SHP77 (cell line): ENCODE measurements at places on chromosomes 6 and 20.

DNA sequence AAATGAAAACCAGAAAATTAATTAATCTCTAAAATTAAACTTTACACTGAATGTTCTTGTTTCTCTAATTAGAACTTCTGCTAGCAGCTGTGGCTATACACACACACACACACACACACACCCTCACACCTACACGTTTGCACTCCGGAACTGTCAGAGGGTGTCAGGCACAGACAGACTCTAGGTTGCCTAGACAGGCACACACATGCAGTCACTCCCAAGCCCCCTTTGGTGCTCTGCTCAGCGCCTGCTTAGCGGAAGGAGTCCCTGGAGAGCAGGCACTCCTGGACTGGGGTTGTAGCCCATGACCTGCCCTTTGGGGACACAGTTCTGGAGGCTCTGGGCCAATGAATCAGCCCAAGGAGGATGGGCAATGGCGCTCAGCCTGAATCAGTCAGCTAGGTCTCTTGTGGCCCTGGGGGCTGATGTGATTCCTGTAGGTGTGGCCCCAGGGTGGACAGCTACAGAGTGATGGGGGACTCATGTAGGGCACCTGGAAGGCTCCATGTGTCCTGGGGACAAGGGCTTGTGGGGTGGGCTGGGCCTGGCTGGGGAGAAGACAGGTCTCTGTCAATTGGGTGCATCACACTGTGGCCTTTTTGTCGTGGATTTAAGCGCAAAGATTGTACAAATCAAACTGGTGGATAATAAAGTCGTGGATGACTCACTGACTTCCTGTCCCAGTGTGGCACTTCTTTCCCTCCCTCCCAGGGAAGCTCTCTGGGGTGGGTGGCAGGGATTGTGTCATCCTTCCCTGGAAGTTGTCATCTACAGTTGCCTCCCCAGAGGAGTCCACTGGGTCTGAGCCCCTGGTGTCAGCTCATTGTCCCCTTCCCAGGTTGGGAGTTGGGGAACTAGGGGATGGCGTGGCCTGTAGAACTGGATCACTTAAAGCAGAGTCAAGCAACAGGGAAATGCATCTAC is 8.8 kb downstream of the TMEM151B start:
- no peak for DNase-seq

DNA sequence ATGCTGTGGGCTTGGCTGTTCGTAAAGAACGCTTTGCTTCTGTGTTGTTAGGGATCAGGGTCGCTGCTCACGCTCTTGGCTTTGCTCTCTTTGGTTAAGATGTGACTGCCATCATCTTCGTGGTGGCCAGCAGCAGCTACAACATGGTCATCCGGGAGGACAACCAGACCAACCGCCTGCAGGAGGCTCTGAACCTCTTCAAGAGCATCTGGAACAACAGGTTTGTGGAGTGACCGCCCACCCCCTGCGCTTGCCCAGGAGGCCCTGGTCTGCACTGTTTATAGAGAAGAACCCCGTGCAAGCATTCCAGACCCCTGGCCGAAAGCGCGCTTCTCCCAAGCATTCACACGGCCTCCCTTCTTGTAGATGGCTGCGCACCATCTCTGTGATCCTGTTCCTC is 57.1 kb downstream of the GNAS start:
- DNase-seq: no peak

DNA sequence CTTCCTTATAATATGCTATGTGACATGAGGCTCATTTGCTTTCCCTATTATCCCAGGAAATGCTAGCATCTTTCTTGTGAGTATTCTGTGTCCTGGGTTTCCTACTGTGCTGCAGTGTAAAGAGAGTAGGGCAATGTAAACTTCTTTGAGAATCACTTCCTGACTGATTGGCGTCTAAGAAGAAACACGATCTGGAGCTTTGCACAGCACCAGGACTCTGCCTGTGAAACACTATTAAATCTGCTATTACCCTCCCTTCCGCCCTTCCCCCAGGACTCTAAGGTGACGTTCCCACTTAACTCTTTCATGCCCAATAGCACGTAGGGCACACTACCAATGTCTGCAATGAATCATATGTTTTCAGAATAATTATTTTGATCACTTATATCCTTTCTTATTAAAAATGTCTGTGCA is 607.3 kb upstream of the CITED2 start:
- DNase-seq: peak; percentile 26

- DNase-seq: no peak
Measured at GRCh38 chr6:32833664-32834063, 4.9 kb downstream of the TAP2 start.

GRCh38 chr6:39446909-39447308 is 124.4 kb upstream of the KCNK16 start:
- no peak for DNase-seq

DNA sequence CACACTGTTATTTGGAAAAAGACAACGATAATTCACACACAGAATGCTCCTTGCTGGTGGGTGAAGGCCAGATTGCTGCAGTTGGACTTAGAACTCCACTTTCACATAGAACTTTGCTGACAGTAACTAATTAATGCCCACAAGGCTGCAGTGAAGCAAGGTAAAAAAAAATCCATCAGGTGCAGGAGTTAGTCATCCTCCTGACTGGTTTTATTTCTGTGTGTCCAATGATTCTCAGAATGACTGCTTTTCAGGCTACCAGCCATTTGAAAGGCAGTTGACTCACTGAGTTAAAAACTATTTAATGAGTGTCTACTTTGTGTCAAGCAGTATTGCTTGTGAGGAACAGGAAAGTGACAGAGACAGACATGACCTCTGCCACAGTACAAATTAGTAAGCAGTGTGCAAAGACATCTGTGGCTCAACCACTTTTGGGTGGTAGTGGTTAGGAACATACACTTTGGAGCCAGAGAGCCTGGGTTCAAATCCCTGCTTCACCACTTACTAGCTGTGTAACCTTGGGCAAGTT is 41.9 kb downstream of the ELOVL5 start:
- no peak for DNase-seq

GRCh38 chr6:21628160-21628559 is 34.6 kb downstream of the SOX4 start:
- no peak for DNase-seq

GRCh38 chr6:143632894-143633293 is 44.9 kb upstream of the PHACTR2 start:
- no peak for DNase-seq

DNA sequence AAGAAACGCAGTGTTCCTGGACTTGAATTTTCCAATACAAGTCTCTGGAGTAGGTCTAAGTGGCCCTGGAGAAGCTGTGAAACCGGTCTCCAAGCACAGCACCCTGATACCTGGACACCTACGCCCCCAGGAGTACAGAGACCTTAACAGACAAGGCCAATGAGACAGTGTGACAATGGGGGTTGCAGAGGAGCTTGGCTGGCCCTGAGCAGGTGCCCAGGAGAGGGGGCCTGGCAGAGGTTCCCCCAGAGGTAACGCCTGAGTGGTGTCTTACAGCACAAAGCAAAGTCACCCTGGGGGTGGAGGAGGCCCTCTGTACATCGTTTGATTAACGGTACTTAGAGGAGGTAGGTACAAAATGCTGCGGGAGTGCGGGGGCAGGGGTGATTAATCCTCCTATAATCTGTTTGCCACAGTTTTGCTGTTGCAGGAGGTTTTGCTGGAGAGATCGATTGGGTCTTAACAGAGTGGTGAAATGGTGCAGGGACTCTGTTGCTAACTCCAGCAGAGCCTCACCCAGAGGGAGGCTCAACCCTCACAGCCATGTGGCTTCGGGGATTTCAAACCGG is 37.3 kb upstream of the APCDD1L start:
- no peak for DNase-seq

DNA sequence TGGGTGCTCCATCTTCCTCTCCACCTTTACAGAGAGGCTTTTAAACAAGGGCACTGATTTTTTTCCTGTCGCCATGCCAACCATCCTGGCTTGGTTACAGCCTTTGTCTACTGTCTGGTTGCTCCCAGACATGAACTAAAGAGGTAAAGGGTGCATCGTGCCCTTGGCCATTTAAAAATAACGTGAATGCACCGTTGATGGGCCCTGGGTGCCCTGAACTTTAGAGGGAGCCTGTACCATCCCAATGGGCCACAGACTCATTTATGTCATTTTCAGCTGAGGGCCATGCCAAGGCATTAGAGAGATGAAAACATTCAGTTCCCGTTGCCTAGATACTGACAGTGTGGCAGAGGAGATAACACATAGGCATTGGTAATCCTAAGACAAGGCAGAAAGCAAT is 23.3 kb downstream of the TMC2 start:
- DNase-seq: no peak

- no peak for DNase-seq
Measured at GRCh38 chr6:125733516-125734300, 15.7 kb upstream of the HEY2 start.

DNA sequence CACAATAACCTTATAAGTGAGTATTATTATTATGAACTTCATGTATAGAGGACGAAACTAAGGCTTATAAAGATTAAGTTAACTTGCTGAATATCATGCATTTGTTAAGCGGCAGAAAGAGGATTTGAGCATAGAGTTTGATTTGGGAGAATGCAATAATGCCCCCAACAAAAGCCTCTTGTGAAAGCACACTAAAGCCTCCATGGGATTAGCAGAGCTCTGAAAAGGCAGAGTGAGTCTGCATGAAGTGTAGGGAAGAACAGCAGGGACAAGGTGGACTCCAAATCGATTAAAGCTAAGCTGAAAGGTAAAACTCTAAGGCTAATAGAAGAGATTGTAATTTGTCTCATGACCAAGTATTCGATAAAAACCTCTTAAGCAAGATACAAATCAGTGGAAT is 100.3 kb downstream of the SH3BGRL2 start:
- DNase-seq: no peak

- no peak for DNase-seq
Measured at GRCh38 chr6:157860505-157860991, 37.5 kb downstream of the SNX9 start.

- DNase-seq: no peak
Measured at GRCh38 chr6:47890326-47890875, 108.6 kb downstream of the OPN5 start.

DNA sequence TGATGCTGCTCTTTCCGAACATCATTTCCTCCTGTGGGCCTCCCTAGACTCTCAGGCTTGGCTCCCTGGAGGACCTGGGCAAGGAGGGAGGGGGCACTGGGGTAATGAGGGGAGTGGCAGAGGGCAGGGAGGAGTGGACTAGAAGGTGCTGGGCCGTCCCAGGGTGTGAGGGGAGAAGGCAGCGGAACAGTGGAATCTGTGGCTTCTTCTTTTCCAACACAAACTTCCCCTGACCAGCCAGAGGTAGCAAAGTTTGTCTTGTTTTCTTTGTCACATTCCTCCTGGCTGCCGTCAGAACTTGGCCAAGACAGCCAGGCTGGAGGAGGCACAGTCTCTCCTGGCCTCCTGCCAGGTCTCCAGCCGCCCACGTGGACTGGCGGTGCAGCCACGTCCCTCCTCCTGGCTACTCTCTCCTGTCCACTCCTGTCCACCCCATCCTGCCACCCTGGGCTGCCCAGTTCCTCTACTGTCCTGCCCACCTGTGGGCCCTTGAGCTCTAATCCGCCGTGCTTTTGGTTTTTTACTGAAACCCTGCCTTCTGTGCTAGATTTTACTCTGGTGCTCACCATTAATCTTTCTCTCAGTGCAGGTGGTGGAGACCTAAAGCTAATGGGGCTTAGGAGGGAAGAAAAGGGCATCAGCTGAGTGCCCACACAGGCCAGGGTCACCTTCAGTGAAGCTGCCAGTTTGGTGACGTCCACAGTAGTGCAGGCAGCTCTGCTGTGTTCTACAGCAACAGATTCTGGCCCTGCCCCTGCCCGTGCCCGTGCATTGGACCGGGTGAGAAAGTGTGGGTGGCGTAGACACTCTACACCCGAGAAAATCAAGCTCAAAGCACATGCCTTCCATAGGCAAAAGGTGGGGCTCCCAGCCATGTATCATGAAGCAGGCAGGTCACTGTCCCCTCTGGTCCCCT is 2.8 kb upstream of the CDSN start:
- DNase-seq: no peak

DNA sequence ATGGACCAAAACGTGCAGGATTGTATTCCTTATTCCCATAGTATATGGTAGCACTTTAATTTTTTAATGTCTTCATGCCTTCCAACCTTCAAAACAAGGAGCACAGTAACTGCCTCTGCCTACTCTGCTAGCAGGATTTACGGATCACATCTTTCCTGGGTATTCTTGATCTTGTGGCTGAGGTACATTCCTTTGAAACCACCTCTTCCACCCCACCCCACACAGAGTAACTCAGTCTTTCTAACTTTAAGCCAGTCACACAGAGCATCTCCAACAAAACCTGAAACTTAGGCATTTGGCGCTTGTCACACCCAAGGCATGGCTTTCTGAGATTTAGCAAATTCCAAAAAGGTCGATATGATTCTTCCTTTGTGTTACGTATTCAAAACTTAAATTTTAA is 2.3 kb upstream of the ID4 start:
- DNase-seq: no peak

DNA sequence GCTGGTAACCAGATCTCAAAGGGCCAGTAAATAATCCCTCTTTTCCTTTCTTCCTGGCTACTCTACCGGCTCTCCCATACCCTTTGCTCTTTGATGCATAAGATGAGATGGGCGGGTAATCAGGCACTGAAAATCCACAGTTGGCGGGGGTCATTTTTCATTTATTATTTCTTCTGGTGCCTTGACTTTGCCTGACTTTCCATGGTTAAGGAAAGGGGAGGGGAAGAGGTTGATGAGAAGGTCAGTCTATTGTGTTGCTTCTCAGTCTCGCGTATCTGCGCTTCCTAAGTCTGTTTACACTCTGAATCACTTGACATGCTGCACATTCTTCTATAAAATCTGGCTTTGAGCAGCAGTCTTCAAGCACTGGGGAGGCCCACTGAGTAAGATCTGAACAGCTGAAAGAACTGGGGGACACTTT is 121.1 kb upstream of the HDGFL1 start:
- DNase-seq: no peak
